CD8-positive, alpha-beta memory T cell (primary cell): ENCODE measurements at places on chromosomes 3 and 15.

GRCh38 chr15:64895285-64896065, 16.2 kb upstream of the ANKDD1A start:
- peak overlapping the region; percentile 59 for H3K27ac ChIP-seq
- peak; percentile 55 for DNase-seq
- H3K4me3 ChIP-seq = peak overlapping the region; percentile 52
- no peaks in the 10 kb centered on the region for H3K27me3 ChIP-seq

- H3K27ac ChIP-seq = no peak overlapping the region
- no peak for DNase-seq
- H3K4me3 ChIP-seq = no peak overlapping the region
- H3K36me3 ChIP-seq = no peaks in the 10 kb centered on the region
- no peaks in the 10 kb centered on the region for H3K4me1 ChIP-seq
Observed at GRCh38 chr15:84961114-84961452, 20.6 kb upstream of the PDE8A start.

DNA sequence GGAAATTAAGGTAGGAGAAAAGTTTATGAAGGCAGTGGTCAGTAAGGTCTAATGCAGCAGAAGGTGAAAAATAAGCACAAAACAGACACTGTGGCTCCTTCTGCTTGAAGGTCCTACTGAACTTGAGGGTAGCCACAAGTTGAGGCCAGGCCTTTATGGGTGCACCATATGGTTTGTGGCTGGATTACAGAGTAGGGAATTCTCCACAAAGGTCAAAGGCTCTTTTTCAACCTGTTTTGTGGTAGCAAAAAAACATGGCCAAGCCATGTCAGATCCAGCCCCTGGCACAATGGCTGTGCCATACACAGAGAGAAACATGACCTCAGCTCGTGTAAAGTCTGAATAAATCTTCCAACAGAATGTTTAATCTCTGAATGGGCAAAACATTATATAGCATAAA, 214.0 kb downstream of the SATB1 start:
- H3K27ac ChIP-seq = no peak overlapping the region
- H3K4me3 ChIP-seq = no peak overlapping the region
- no peaks in the 10 kb centered on the region for H3K36me3 ChIP-seq
- no peaks in the 10 kb centered on the region for H3K27me3 ChIP-seq
- no peaks in the 10 kb centered on the region for H3K4me1 ChIP-seq

GRCh38 chr3:36698314-36698713, 66.0 kb downstream of the DCLK3 start:
- DNase-seq = no peak
- no peaks in the 10 kb centered on the region for H3K36me3 ChIP-seq
- H3K27ac ChIP-seq = no peak overlapping the region

DNA sequence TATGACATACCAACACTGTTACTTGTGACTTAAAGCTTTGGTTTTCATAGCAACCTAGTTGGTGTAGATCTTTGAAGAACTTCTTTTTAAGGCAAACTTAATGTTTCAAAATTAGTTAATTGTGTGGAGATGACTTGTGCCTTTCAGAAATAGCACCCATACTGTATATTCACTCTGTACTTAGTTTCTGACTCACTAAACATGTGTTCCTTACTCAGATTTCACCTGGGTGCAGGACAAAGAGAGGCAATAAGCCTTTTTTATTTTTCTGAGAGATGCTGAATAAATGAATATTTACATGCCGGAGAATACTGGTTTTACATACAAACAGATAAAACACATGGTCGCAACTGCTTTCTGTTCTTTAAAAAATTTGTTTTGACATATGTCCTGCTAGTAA, 44.8 kb downstream of the SLC25A26 start:
- no peaks in the 10 kb centered on the region for H3K4me1 ChIP-seq
- no peak for DNase-seq
- H3K27ac ChIP-seq = no peak overlapping the region
- H3K4me3 ChIP-seq = no peak overlapping the region
- H3K36me3 ChIP-seq = no peaks in the 10 kb centered on the region

DNA sequence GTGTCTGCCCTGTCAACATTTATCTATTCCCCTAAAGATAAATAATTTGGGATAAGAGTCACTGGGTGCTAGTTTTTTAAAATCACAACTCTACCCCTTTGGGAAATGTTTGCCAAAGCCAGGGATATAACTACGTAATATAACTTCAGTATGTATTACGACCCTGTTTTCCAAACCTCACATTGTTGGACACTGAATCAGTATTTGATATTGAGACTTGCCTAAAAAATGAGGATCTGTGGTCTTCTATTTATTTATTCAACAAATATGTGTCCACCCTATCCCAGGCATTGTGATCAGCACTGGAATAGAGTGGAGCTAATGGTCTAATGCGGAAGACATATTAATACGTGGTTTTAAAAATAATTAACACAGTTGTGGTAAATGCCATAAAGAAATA, 4.5 kb upstream of the MGA start:
- no peak overlapping the region for H3K27ac ChIP-seq
- DNase-seq = no peak
- no peaks in the 10 kb centered on the region for H3K27me3 ChIP-seq
- peaks cover 9% of the 10 kb centered on the region for H3K4me1 ChIP-seq
- H3K4me3 ChIP-seq = no peak overlapping the region
- no peaks in the 10 kb centered on the region for H3K36me3 ChIP-seq
